ENCODE measurements at places on chromosomes 7 and 10.

GRCh38 chr7:52473756-52474155 is 561.7 kb upstream of the POM121L12 start:
- no peak for DNase-seq

- no peak for DNase-seq
These were observed 138.9 kb upstream of the AHR start for GRCh38 chr7:17159500-17160037.

DNA sequence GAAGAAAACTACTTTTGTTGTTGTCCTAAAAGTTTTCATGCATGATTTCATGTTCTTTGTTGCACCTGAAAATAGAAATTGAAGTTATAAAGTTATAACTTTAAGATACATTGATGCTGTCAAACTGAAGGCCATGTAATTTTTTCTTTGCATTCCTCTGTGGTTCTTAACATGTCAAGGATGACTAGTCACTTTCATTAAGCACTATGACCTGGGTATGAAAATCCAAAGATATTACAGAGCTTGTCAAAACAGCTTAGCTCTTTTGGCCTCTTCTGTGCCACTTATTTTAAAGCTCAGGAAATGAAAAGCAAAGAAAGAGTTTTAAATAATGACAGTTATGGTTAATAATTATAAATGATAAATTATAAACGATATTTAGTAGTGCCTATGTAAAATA is 241.6 kb upstream of the CACNA2D1 start:
- no peak for DNase-seq

GRCh38 chr7:26372249-26372648 is 80.6 kb downstream of the SNX10 start:
- DNase-seq: no peak

DNA sequence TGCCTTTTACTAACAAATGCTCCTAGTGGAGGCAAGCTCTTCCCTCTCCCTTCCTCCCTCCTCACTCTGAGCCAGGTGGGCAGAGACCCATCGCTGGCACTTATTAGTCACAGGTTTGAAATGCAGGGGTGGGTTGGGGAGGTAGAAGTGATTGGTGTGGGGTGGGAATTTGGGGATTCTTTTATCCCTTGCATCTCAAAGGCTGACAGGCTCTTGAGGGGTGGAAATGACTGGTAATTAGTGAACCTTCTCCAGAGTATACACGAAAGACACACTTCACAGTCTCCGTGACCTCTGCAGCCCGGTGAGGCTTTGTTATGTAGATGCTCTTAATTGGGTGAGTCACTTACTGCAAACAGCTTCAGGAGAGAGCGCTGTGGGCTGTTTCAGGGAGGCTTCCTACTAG is 13.9 kb upstream of the LRMDA start:
- DNase-seq: peak; percentile 88

DNA sequence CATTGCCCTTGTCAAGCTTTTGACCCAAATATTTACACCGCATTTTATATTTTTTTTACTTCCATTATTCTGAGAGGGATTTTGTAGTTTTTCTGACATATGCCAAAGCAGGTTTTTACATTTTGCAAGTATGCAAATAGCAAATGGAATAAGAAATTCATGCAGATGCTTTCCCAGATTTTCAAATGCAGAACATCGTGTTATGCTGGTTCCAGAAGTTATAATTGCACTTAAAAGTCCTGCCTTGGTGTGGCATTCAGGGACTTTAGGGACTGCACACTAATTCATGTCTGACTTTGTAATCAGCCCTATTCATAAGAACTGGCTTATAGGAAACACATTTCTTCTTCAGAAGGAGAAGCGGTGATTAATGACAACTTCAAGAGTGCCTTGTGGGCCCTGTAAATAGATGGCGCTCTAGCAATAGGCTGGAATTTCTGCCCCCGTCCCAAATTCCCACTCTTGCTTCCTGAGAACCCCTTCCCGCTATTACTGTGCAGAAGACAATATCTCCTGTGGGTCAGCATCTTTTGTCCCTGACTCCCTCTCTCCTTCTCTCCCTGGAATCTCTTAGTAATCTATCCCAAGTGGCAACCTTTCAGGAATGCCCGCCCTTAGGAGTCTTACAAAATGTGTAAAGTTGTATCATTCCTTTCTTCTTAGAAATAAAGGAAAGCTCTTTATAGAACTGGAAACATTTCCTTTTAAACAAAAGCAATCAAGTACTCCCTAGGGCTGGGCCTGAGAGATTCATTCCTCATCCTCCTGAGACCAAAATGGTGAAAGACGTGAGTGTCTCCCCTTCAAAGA is 264.0 kb downstream of the INHBA start:
- no peak for DNase-seq

- DNase-seq: no peak
These were observed 115.6 kb downstream of the ATXN7L1 start for GRCh38 chr7:105760551-105761447.

DNA sequence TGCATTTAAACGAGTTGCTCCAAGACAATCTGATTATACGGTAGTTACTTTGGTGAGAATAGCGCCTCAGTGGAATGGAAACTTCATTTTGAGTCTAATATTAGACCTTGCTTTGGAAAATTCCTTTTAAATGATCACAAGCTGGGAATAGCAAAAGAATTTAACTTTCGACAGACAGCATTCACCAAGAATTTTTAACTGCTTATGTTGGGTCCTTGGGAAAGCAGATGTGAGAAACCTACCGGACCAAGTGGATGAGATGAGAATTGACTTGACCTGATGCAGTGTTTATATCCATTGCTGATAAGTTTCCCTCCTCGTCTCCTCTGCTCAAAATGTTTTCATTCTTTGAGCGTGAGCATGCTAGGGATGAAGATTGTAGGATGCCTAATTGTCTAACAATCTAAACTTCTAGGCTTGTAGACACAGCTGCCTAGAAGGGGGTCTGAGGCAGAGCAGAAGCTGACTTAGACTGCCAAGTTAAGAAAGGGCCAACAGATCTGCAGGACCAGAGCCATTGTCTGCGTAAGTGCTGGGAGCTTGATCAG is 126.9 kb downstream of the CNNM2 start:
- no peak for DNase-seq

GRCh38 chr7:106372126-106372525 is 87.3 kb upstream of the NAMPT start:
- no peak for DNase-seq

GRCh38 chr7:51785876-51786275 is 469.3 kb upstream of the COBL start:
- no peak for DNase-seq

GRCh38 chr10:49534670-49535381 is 4.1 kb downstream of the ERCC6 start:
- no peak for DNase-seq

DNA sequence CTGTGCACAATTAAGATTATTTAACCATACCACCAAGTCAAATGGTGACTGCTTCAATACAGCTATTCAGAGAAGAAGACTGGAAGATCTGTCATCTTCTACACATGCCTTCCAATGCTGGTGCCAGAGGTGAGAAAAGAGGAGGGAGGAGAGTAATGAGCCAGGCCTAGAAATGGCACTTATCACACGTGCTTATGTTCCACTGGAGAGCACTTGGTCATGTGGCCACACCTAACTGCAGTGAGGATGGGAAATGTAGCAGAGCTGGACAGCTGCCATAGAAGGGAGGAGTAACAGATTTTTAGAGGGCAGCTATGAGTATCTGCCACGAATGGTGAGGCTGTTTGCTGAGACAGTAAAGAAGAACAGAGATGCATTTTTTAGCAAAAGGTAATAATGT is 77.1 kb downstream of the MPLKIP start:
- DNase-seq: peak; percentile 16

DNA sequence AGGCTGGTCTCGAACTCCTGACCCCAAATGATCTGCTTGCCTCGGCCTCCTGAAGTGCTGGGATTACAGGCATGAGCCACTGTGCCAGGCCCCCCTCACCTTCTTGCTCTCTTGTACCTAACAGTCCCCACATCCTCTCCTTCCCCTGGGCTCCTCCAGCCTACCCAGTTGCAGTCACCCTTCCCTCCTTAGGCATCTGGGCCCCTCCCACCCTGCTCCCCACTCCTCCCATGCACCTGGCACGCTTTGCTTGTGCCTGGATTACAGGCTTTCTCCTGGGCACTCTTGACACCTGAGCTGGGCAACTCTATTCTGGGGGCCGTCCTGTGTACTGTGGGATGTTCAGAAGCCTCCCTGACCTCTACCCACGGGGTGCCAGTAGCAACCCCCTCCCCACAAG is 3.0 kb downstream of the CLDN15 start:
- DNase-seq: no peak

DNA sequence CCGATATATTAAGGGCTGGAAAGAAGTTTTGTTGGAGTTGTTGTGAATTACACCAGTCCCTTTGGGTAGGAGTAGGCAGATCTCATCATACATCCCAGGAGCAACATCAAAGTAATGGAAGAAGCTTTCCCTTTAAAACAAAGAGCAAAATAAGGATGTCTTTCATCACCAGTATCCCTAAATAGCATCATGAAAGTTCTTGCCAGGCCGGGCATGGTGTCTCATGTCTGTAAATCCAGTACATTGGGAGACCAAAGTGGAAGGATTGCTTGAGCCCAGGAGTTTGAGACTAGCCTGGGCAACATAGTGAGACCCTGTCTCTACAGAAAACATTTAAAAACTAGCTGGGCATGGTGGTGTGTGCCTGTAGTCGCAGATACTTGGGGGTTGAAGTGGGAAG is 38.7 kb downstream of the LRRC20 start:
- no peak for DNase-seq

GRCh38 chr10:12605580-12606405 is 256.4 kb downstream of the CAMK1D start:
- no peak for DNase-seq

DNA sequence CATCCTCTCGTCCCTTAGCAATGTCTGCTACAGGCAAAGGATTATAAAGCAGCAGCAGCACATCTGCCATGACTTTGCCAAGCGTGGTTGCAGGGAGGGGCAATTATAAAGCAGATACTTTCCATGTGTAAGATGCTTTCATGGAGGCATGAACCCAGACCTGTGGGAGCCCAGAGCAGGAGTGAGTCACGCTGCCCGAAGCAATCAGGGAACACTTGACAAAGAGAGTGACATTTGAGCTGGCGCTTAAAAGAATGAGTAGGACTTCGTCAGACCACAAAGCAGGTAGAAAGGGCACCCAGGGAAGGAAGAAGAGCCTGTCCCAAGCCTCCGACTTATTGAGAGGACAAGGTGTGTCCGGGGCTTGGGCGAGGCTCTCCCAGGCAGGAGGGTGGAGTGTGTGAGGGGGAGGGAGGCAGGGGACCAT is 147.2 kb downstream of the MYOF start:
- DNase-seq: no peak

DNA sequence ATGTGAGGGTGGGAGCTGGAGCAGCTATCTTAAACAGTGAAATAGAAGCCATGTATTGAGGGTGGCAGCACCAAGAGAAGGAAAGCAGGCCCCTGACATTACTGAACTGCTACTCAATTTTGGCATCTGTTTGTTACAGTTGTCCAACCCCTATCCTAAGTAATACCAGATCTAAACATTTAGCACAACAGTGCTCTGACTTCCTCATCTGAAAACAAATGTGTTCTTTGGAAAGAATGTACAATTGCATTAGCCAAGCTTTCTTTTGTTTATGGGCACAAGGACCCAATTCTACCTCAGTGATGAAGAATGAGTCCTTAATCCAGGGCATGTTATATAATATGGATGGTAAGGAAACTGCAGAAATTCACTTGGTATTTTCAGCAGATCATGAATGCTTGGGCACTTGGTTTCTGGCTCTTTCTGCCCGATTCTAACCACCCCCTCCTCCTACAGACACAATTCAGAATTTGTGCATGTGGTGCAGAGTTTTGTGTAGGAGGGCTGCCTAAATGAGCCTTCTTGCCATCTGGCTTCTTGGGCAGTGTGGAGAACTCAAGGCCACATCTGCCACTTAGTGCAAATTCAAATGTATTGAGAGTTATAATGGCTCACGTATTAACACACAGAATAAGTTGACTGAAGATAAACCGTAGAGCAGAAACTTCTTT is 36.9 kb upstream of the KMT2E start:
- no peak for DNase-seq

- no peak for DNase-seq
These were observed 13.5 kb upstream of the MSRB2 start for GRCh38 chr10:23081891-23082290.

DNA sequence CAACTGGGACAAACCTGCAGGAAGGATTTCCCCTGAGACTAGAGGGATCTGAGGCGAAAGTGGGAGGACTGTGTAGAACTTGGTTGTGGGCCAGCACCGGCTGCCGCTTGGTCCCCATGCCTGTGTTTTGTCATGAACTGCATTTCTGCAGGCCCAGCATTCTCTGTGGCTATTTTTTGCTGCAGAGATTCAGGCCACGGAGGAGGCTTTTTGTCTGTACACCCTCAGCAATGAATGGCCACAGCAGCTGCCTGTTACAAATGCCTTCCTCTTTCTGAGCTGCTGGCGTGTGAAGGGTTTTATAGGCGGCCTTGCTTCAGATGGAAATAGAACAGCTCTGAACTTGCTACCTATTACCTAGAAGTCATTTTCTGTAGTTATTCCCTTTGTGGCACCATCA is 164.4 kb downstream of the SH2D4B start:
- DNase-seq: no peak

GRCh38 chr10:112202076-112202475 is 18.5 kb upstream of the GPAM start:
- DNase-seq: no peak

DNA sequence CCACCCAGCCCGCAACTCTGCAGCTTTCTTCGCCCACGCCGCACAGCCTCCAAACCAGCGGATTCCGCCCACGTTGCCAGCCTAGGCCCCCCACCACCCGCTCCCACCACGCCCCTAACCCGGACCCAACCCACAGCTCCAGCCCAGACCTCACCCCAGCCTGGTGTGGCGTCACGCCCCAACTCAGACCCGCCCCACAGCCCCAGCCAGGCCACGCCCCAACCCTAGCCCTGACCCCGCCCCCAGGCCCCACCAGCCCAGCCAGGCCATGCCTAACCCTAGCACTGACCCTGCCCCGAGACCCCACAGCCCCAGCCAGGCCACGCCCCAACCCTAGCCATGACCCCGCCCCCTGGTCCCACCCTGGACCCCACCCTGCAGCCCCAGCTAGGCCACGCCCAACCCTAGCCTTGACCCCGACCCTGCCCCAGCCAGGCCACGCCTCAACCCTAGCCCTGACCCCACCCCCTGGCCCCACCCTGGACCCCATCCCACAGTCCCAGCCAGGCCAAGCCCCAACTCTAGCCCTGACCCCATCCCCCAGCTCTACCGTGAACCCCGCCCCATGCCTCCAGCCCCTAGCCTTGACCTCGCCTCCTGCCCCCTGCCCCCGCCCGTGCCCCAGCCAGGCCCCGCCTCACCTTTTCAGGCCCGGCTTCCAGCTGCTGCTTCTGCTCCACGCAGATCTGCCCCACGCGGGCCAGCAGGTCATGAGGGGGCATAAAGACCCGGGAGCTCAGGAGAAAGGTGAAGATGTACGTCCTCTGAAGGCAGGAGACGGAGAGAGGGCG is 64.0 kb downstream of the RASGEF1A start:
- no peak for DNase-seq

- DNase-seq: no peak
These were observed 5.9 kb downstream of the AGR3 start for GRCh38 chr7:16875861-16876260.

DNA sequence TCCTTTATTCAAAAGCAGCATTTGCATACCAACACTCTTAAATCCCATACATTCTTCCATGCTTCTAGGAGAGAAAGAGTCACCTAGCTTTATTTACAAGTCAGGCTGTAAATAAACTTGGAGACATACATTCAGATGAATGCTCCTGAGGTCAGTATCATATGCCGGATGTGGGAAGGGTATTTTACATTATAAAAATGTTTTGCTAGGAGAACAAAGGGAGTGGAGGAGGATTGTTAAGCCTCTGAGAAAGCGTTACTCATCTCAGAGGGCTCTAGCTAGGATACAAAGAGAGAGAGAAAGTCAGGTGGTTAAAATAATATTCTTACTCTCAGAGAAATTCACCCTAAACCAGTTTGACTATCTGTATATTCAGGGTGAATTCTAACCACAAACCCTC is 300.9 kb upstream of the NPSR1 start:
- no peak for DNase-seq

All from NCI-H1436 treated with DMSO at 0.1 percent for 48 hours (cell line).